ENCODE measurements at places on chromosomes 12 and 14.

DNA sequence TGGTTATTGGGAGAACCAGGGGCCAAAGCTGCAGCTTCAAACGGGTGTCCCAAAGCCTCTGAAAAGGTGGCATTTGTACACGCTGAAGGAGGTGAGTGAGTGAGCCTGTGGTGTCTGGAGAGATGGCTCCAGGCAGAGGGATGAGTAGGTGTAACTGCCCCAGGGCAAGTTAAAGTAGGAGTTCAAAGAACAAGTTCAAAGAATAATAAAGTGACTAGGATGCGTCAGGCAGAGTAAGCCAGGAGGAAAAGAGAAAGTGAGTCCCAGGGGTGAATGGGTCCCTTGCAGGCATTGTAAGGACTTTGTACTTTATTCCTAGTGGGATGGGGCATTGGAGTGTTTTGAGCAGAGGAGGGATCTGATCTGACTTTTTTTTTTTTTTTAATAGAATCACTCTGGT lies 201.4 kb upstream of the PWP1 start:
- no peak for DNase-seq

DNA sequence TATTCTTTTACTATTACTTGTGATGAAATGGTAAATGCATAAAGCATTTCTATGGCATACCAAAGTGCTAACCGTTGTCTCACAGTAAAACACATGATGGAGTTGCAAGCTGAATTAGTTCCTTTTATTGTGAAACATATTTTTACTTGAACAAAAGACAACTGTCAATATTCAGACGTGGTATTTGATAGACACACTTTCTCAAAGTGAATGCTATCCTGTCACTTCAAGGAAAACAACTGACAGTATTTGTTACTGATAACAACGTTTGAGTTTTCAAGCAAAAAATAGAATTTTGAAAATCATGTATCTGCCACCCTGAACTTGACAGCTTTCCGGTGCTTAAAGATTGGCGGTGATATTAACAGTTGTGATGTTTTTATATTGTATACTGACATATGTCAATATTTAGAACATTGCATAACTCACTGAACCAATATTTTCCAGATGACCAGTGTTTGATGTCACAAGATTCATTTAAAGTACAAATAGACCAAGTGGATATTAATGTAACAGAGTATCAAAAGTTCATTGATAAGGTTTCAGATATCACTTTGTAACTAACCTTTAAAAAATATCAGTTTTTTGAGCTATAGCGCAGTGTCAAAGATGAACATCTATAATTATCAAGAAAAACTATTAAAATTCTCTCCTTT lies 153.4 kb upstream of the AEBP2 start:
- no peak for DNase-seq

DNA sequence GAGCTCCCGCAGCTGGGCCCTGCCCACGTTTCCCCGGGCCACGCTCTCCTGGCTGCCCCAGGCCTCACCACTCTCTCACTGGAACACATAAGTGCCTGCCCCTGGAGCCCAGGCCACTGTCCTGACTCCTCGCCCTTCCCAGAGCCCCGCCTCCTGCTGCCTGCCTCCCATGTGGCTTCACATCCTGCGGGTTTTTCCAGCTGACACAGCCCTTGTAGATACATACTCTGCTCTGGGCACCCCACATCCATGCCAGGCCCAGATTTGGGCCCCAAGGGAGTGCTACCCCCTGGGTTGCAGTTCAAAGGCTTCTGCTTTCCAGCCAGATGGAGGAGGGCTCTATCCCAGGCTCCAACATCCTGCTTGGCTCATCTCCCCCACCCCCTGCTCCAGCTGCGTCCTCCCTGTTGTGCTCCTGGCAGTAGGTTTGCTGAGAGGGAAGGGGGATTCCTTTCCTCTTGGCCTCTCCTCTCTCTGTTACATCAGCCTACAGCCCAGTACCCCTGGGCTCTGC lies 60.1 kb downstream of the TSPAN9 start:
- no peak for DNase-seq

DNA sequence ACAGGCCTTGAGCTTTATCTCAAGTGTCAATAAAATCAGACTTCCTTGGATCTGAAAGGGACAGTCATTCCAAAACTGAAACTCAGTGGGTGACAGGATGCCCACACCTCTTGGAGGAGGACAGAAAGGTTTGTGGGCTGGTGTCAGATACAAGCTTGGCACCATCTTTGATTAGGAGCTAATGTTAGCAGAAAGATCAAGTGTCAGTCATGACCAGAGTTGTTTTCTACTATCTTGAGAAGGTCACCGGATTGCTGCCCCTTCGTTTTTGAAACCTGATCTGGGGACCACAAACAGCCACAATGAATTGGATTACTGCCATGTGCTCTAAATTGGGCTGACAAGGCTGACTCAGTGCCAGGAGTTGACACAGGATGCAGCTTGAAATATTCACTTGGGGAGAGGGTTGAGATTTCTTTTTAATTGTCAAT lies 88.3 kb downstream of the OTOGL start:
- DNase-seq: peak; percentile 30

- no peak for DNase-seq
Observed at GRCh38 chr12:43179486-43179885, 372.5 kb downstream of the ADAMTS20 start.

GRCh38 chr12:17132336-17132735 lies 526.4 kb upstream of the LMO3 start:
- no peak for DNase-seq

DNA sequence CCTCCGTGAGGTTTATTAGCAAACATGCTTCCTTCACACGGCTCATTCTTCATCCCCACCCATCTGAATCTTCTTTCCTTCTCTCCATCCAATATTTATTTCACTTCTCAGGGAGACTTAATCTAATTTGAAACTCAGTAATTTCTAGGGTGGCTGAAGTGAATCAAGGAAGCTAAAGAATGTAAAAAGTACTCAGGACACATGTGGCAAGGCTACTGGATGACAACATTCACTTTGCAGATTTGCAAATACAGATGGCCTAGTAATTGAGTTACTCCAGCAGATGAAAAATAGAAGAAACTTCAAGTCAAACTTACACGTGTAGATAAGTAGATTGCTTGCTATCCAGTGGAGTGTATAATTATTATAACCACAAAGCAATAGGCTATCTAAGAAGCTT lies 15.4 kb upstream of the BEST3 start:
- no peak for DNase-seq

DNA sequence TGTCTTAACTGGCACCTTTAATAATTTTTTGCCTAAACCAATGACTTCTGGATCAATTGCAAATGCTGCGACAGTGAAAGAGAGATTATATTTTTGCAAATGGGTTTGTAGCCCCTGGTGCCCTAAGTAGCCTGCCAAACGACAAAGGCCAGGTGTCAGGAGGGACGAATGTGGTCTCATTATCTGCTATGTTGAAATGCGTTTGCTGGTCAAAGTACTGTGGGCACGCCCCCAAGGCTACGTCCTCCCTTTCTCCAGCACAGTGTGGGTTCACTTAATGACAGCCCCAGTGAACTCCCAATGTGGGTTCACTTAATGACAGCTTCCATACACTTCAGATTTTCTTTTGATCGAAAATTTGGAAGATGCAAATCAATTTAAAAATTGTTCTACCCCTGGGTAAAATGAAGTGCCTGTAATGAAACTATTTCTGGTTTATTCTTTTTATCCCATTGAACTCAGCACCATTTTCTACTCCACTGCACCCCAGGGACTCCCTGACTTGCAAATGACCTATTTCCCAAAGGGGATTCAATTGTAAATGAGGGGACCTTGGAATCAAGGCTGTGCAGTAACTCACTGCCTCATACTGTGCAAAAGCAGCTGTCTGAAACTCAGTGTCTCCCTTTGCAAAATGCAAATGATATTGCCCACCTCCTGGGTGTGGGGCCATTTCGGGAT lies 1.4 kb downstream of the SERPINA11 start:
- no peak for DNase-seq

- no peak for DNase-seq
Observed at GRCh38 chr12:60421741-60422140, 825.9 kb downstream of the SLC16A7 start.

DNA sequence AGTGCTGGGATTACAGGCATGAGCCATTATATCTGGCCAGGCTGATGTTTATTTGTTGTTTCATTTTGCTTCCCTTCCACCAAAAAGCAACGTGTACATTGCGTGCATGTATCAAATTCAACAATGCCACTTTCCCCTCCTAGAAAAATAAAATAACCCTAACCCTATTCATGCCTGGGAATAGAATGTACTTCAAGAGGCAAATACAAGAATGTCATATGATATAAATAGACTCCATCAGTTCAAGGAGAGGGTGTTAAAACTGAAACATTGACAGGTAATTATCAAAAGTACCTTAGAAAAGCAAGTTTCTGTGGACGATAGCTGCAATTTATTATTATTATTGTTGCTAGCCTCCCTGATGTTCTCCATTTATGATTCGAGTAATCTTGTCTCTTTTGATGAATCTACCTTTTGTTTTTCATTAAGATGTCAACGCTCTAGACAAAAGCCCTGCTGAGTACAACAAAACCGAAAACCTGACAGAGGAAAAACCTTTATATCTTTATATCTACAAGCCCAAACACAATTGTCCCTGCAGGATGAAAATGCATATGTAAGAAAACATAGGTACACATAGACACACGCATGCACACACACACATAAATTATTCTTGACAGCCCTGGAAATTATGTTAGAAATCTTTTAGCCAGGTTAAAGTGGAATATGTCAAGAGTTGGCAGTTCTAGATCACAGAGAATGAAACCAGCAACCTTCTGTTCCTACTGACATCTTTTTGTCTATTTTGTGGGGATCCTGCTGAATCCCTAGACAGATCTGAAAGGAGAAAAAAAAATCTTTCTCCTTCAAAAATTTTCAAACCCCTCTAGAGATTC lies 98.9 kb downstream of the BTG1 start:
- no peak for DNase-seq

GRCh38 chr12:11882301-11883019 lies 188.3 kb upstream of the BCL2L14 start:
- peak; percentile 43 for DNase-seq

GRCh38 chr12:25319233-25319984 lies 68.7 kb upstream of the KRAS start:
- DNase-seq: no peak

DNA sequence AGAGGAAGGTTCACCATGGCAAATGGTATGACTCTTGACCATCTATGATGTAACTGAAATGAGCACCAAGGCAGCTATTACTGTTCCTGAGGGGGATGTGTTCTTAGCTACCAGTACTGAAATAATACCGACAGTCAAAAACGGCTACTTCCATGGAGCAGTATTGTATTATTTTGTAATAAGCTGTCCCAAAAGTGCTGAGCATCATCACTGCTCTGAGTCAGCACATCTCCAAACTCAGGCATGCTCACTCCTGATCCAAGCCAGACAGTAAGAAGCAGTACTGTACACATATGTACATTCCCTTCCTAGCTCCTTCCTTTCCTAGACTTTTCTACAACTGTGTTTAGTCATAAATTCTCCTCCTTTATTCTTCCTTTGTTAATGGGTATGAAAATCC lies 8.6 kb downstream of the VTI1B start:
- DNase-seq: no peak
